ENCODE measurements at places on chromosomes 1 and 21.

- peak; percentile 77 for DNase-seq
Measured at GRCh38 chr1:27489501-27489972, 430 bp downstream of the WASF2 start.

DNA sequence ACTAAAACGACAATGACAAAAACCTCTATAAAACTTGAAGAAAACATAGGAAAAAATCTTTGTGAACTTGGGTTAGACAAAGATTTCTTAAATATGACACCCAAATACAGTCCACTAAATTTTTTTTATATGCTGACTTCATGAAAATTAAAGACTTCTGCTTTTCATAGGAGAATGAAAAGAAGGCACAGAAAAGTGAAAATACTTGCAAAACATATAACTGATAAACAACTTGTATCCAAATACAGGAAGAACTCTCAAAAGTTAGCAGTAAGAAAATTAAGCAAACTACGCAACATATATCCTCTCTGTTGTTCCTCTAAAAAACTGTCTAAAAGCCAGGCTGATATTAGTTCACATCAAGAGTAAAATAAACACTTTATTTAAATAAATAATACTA lies 53.6 kb downstream of the KIFAP3 start:
- DNase-seq: no peak

DNA sequence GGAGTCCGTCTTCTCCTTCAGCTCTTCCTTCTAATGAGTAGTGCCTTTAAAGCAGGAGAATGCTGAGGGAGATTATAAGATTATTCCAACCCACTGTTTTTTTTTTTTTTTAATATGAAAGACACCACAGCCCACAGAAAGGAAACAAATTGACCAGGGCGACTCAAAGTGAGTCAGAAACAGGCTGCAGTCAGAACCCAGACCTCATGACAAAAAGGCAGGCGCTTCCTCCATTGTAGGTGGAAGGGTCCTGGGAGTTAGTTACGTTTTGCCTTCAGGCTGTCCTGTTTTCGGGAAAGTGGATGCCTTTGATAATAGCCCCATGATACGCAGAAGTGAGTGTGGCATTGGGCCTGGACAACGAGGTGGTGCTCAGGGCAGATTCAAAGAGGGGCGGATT lies 21.0 kb downstream of the PLXNA2 start:
- peak; percentile 83 for DNase-seq

DNA sequence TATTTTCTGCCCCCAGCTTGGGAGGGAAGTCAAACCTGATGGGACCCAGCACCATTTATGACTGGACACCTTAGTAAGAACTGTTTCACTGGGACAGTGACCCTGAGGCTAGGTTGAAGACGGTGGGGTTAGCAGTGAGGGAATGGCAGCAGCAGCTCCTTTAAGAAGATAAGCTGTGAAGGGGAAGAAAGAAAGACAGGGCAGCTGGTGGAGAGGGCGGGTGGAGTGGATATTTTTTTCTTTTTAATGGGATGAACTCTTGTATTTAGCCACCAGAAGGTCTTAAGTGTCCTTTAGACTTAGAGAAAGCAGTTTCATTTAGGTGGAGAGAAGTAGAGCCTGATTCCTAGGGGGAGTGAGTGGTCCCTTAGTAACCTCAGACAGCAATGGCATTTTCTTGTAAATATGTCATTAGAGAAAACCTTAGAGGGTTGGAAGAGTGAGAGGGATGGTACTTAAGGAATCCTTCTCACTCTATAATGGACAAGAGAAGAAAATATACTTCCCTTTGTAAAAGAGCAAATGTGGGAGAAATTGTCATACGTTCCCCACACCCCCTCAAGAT lies 187.5 kb downstream of the HHAT start:
- DNase-seq: no peak

GRCh38 chr1:35049116-35049515 lies 17.4 kb upstream of the ZMYM6 start:
- DNase-seq: no peak
